ENCODE measurements at places on chromosomes 5 and 9.

DNA sequence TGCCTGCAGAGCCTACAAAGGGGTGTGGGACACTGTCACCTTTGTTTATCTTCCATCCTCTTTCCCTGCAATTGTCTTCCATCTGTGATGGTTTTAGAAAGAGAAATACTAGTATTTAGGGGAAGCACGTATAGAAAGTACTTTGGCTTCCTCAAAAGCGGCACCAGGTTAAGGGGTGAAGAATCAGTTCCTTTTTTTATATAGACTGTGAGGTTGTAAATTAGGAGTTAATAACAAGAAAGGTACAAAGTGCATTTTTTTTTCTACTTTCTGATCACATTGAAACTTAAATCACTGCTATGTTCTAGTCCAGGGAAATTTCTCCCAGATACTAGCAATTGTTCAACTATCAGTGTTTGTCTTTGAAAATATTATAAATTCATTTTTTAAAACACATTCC is 219.3 kb downstream of the CEMIP2 start:
- no peak for DNase-seq

GRCh38 chr5:173420108-173420507 is 91.9 kb upstream of the STC2 start:
- no peak for DNase-seq

- no peak for DNase-seq
Observed at GRCh38 chr9:78493166-78493742, 196.3 kb downstream of the PSAT1 start.

GRCh38 chr5:133293960-133294359 is 242.1 kb downstream of the HSPA4 start:
- DNase-seq: no peak

DNA sequence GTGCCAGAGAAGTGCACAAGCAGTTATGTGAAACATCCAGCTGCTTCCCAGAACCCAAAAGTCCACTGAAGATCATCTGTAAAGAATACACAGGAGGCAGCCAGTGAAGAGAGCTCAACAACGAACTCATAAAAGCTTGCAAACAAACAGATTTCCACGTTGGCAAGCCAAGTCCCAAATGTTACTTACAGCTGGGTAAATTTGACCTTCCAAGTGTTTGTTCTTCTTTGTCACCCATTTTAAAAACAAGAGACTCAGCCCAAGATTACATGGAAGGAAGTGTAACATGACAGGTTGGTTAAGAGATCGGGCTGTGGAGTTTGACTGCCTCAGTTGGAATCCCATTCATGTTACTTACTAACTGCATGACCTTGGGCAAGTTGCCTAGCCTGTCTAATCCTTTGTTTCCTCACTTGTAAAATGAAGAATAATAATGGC is 174.9 kb upstream of the PAPPA start:
- no peak for DNase-seq

DNA sequence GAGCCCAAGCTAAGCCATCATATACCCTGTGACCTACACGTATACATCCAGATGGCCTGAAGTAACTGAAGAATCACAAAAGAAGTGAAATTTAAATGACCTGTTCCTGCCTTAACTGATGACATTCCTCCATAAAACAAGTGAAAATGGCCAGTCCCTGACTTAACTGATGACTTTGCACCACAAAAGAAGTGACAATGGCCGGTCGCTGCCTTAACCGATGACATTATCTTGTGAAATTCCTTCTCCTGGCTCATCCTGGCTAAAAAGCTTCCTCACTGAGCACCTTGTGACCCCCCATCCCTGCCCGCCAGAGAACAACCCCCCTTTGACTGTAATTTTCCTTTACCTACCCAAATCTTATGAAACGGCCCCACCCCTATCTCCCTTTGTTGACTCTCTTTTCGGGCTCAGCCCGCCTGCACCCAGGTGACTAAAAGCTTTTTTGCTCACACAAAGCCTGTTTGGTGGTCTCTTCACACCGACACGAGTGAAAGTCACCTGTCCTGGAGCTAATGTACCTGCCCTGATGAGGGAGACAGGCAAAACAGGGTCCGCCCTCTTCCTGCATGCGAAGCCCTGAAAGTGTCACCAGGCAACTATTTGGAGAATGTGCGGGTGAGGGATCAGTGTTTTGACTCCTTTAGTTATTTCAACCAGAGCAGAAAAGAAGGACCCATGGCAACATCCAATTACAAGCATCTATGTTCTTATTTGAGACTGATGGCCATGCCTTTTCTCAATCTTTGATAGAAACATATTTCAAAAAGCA is 266.1 kb downstream of the SMARCA2 start:
- DNase-seq: peak; percentile 96

DNA sequence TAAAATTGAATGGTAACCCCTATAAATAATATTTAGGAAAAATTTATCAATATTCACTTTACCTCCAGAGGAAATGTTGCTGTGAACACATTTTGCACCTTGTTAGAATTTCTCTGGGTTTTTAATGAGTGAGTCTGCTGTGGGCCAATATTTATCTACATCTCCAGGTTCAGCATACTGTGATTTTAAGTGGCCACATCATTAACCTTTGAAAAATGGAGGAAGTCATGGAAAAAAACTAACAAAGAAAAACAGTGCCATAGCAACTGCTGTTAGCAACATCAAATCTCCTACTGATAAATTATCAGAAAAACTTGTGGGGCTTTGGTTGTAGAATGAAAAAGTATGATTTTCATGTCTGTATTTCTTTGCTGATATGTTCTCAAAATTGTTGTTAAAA is 55.0 kb downstream of the CD180 start:
- no peak for DNase-seq

GRCh38 chr9:127128341-127129072 is 6.1 kb upstream of the ANGPTL2 start:
- no peak for DNase-seq

DNA sequence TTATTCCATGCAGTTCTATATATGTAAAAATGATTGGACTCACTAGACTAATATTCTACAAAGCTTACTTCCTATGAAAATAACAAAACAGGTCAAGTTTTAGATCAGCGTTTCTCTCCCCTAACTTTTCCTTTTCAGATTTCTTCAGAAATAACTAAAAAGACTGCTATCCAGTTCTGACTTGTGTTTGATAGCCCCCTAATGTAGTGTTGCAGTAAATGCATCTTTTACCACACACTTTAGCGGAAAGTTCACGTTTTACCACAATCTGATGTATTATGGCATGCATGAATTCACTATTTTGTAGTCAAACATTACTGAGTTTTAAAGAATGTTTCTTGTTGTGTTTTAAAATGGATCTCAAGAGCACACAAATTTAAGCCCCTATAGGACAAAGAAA is 292.7 kb downstream of the RAB3C start:
- no peak for DNase-seq

DNA sequence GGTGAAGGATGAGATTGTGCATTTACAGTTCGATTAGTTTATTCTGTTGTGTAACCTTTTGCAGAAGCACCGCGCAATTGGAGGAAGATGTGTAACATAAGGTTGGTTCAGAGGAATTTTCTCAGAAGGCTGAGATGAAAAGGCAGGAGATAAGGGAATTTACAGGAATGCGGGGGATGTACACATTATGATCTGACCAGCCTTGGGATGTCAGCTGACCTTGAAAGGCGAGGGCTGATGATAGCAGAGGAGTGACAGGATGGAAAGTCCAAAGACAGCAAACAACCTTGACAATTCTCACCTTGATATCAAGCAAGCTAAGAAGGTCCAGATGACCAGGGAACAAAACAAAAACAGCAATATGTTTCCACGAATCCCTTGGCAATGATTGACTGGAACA is 88.8 kb downstream of the OTULIN start:
- DNase-seq: no peak

- DNase-seq: no peak
Observed at GRCh38 chr5:153222936-153223335, 267.5 kb upstream of the GRIA1 start.

- peak; percentile 55 for DNase-seq
Observed at GRCh38 chr9:100700689-100701318, 122.9 kb downstream of the CAVIN4 start.

DNA sequence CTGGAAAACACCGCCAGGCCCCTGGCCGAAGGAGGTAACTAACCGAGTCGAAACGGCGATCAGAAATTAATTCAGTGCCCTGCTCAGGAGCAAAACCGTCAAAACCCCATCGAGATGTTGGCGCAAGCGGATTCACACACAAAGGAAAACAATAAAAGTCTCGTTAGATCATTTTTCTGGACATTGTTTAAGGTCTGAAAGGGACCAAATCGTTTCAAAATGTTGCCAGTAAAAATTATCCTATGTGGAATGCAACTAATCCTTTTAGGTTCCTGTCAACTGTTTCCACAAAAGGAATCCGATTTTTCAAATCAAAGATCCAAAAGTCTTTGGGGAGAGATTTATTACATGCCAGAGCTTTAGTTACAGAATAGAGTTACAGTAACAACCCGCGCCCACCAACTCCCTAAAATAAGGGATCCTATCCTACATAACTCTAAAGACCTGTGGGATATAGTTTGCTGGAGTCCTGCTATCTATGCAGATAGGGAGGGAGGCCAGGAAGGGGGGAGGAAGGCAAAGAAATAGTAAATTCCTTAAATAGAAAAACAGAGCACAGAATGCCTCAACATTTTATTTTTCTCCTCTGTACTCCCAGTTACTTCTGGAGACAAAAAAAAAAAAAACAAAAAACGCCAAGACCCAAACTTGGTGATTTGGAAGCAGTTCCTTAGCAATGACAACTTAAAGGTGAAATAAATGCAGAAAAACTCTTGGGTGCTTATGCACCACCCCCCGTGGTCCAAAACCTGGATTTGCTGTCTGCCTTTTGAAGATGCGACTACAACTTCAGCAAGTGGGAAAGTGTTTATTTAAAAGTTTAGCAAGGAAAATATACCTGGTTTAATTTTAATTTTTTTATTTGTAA is 10.6 kb downstream of the FOXD1 start:
- DNase-seq: no peak

GRCh38 chr5:40258222-40258621 is 421.5 kb upstream of the PTGER4 start:
- DNase-seq: no peak

GRCh38 chr9:134384811-134385479 is 58.7 kb downstream of the RXRA start:
- peak; percentile 61 for DNase-seq

GRCh38 chr5:85334-85995 is 6.5 kb upstream of the PLEKHG4B start:
- no peak for DNase-seq

GRCh38 chr9:135607401-135608293 is 31.7 kb downstream of the GLT6D1 start:
- no peak for DNase-seq

GRCh38 chr5:75551471-75551870 is 39.8 kb downstream of the POLK start:
- DNase-seq: no peak

DNA sequence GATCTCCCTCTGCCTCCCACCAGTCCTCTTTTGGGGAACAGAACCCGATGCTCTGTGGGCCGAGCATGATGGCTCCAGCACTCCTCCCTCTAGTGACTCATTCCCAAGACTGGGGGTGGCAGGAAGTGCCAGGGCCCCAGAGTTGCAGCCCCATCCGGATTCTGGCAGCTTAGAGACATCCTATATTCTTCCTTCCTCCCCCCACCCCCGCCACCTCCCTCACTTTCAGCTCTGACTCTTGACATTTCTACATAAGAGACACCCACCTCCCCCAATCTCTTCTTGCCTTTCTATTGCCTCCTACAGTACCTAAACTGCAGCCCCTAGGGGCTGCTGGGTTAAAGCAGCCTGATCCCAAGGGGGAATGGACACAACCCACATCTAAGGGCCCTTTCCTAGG is 47.1 kb upstream of the MATR3 start:
- DNase-seq: no peak

DNA sequence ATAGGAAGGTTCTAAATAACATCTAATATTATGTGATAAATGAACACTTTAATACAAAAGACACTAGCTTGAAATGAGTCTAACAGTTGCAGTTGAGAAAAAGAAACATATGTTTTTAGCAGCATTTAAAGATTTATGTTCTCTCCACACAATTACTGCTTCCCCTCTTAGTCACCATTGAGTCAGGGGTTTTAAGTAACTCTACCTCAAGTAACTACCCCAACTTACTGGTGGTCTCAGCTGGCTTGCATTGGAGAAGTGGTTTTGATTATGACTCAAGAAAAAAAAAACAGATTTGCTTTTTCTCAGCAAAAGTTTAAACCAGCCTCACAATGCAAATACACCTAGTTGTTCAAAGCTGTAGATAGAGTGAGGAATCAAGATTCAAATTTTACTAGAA is 1216.5 kb upstream of the CDH9 start:
- DNase-seq: no peak

GRCh38 chr9:250039-250438 is 35.4 kb downstream of the DOCK8 start:
- no peak for DNase-seq

- no peak for DNase-seq
Observed at GRCh38 chr5:80541392-80541791, 28.7 kb downstream of the ANKRD34B start.

DNA sequence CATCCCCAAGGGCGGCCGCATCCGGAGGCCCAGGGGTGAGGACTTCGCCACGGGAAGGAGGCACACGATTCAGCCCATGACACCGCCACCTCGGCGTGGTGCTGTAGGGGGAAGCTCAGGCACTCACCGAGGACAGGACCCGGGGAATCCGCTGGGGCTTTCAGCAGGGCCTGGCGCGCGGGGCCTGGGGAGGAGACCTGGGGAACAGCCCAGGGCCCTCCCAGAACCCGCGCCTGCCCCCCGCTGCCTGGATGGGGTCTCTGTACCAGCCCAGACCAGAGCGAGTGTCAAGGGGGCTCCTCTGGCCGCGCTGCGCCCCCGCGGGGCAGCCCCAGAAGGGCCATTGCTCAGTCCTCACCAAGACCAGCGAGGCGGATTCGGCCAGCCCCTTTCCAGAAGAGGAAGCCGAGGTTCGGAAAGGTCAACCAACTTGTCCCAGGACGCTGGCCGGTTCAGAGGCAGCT is 12.8 kb downstream of the COL23A1 start:
- DNase-seq: peak; percentile 72

- DNase-seq: no peak
Observed at GRCh38 chr9:1208157-1208556, 158.0 kb downstream of the DMRT2 start.
